HepG2 (cell line): ENCODE measurements at places on chromosomes 7 and 10. TPM values are rescaled to one million over a fixed set of nuclear protein-coding genes. Genes with fewer than 3 reads are reported as not detected.

- no peak for DNase-seq
Observed at GRCh38 chr10:91813251-91813650, 15.0 kb downstream of the TNKS2 start.

The ZNF736 gene
- not detected in 2 replicates for polyA plus RNA-seq

- DNase-seq, result no peak
Observed at GRCh38 chr7:28487487-28487886, 75.2 kb downstream of the CREB5 start.

DNA sequence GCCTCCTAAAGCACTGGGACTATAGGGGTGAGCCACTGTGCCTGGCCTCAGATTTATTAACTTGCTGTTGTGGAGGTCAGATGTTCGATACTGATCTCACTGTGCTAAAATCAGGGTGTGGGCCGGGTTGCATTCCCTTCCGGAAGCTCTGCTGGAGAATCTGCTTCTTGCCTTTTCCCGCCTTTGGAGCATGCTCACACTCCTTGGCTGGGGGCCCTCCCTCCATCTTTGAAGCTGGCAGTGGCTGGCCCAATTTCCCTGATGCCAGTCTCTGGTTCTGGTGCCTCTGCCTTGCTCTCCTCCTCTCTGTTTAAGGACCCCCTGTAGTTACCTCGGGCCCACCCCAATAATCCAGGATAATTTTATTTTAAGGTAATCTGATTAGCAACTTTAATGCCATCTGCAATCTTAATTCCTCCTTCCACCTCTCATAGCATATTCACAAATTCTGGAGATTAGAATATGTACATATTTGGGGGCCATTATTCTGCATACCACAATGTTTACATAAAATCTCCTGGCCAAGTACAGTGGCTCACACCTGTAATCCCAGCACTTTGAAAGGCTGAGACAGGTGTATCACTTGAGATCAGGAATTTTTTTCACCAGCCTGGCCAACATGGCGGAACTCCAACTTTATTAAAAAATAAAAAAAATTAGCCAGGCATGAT, 7.9 kb upstream of the PITRM1 start:
- DNase-seq, result no peak

DNA sequence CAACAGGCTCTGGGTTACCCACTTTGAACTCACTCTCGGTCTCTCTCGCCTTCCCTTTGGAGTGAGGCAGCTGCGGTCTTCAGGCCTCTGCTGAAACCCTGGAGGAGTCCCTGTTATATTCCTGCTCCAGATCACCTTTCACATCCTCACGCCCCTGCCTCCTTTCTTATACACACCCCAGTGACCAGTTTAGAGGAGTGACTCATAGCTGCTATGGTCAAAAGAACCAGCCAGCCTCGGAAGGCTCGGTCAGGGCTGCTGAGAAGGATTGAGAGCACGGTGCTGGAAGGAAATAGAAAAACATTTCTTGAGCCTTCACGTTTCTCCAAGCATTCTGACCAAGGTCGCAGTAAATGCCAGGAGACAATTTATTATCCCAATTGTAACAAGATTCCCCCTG, 28.3 kb upstream of the SVOPL start:
- DNase-seq, result no peak

The FAM25G gene
- polyA plus RNA-seq, result not detected in 2 replicates

DNA sequence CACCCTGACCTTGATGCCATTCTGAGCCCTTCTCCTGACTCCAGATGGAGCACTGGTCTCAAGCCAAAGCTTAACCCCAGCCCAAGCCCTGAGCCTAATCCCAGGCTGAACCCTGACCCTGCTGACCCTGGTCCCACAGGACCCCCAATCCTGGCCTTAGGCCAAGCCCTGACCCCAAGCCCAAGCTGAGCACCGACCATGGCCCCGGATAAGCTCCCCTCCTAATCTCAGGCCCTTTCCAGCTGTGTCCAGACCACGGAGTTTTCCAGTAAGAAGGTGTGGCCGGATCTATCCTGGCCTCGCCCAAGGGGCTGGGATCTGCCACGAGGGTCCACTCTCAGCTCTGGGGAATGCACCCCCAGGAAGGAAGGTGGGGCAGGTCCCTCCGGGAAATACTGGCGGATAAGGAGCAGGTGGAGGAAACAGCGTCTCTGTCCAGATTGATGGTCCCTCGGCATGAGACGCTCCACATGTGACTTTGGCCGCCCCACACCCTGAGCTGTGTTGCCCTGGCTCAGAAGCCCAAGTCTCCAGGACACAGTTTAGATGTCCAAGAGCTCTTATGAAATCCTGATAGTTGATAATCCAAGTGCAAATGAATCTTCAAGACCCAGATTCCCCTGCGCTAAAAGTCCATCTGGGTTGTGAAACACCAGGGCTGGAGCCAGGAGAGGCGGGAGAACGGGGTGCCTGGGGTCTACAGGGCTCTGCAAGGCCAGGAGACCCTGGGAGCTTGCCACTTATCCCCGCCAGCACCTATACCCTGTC, 10.4 kb downstream of the ELN start:
- DNase-seq, result no peak

The RASA4B gene
- polyA plus RNA-seq, result 1.3 and 2.6 TPM in 2 replicates
